ENCODE measurements at places on chromosomes 5 and 9.

- no peak for DNase-seq
Measured at GRCh38 chr9:35114840-35115628, 628 bp downstream of the ATOSB start.

- DNase-seq: no peak
Measured at GRCh38 chr5:27568811-27569210, 530.4 kb upstream of the CDH9 start.

DNA sequence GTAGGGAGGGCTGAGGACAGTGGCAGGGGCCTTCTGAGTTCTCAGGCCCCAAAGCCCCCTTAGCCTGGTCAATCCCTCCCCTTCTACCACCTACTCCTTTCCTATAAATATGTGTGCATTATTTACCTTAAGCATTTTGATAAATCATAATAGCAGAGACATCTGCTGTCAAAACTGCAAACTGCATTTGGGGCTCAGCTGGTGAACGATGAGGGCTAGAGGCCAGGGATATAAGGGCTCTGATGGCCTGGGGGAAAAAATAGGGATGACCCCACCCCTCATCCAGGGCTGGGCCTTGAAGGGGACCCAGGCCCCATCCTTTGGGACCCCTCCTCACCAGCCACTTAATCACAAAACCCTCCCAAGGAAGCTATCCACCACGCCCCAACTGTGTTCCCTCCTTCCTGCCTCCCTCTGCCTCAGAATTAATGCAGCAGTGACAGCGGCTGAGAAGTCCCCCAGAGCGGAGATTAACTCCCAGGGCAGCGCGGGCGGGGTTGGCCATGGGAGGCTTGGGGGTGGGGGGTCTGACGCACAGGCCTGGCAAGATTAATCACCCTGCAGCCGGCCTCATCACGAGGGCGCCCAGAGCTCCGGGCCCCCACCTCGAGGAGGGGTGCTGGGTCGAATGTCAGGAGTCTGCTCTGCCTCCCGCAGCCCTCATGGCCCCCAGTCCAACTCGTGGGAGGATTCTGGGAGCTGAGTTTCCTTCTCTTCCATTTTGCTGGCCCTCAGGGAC is 42.1 kb downstream of the CXXC5 start:
- no peak for DNase-seq

- DNase-seq: no peak
Measured at GRCh38 chr5:13115476-13115875, 829.0 kb downstream of the DNAH5 start.

GRCh38 chr5:133334796-133335639 is 277.3 kb downstream of the FSTL4 start:
- no peak for DNase-seq

GRCh38 chr5:103208460-103208859 is 50.1 kb upstream of the MACIR start:
- DNase-seq: no peak

DNA sequence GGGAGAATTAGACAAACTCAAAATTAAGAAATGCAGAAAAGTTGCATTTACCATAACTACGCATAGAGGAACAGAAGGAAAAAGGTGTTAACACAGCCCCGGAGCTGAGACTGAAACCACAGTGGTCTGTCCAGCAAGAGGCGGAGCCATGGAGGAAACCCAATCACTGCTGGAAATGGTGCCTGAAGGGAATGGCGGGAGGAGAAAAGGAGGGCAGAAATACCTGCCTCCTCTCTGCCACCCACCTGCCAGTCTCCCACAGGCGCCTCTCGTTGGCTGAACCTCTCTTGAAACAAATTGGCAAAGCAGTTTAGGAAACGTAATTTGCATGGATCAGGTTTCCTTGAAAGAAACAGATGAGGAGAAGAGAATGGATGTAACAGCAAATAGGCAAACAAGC is 9.7 kb upstream of the PRKACG start:
- no peak for DNase-seq

- DNase-seq: no peak
Measured at GRCh38 chr5:10253390-10253789, 3.3 kb downstream of the CCT5 start.

GRCh38 chr5:66989286-66989685 is 207.3 kb downstream of the CD180 start:
- no peak for DNase-seq

DNA sequence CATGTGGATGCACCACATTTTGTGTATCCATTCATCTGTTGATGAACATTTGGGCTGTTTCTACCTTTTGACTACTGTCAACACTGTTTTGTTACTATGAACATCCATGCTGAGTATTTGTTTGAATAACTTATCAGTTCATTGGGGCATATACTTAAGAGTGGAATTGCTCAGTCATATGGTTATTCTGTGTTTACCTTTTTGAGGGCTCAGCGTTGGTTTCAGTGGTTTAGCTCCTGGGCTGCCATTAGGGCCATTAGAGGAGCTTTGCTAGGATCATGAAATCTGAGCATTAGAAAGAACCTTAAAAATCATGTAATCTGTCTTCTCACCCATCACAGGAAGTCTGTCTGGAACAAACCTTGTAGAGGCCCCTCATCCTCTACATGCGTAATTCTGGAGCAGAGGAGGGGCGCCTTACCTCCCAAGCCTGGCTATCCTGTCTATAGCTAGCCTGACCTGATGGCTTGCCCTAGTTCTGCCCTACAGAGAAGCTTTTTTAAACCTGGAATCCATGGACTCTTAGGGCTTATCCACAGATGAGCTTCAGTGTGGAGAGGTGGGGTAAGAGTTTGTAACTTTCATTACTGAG is 92.9 kb downstream of the PDZD2 start:
- no peak for DNase-seq

- DNase-seq: no peak
Measured at GRCh38 chr5:69404659-69405330, 10.1 kb upstream of the MARVELD2 start.

DNA sequence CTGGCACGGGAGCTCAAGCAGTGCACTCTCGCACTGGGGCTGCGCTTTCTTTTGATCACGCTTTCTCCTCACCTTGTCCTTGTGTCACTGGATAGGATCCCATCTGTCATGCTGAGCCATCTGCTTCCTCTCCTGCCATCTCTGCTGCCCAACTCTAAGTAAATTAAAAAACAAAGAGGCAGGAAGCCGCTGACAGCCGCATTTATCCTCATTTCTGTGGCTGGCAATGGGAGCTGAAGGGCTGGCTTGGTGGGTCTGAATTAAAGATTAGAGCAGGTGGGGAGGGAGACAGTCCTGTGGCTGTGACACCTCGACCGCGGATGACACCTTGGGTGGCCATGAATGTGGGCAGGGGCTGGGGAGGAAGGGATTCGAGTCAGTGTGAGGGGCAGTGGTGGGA is 159.2 kb upstream of the ALDH1B1 start:
- DNase-seq: no peak

DNA sequence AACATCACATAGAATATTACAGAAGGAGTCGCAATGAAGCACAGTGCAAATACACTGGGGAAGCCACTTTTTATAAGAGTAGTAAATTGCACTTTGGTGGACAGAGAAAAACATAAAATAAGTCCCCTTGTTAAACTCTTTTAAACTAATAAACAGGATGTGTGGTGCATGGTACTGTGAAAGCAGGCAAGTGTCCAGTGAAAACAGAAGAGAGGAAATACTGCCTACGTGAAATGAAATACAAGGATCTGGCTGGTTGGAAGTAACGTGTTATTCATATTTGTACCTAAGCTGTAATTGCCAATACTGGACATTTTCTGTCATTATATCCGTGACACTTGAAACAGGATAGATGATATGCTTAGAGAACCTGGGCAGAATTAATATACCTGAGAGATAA is 191.9 kb upstream of the SLC27A6 start:
- DNase-seq: no peak

DNA sequence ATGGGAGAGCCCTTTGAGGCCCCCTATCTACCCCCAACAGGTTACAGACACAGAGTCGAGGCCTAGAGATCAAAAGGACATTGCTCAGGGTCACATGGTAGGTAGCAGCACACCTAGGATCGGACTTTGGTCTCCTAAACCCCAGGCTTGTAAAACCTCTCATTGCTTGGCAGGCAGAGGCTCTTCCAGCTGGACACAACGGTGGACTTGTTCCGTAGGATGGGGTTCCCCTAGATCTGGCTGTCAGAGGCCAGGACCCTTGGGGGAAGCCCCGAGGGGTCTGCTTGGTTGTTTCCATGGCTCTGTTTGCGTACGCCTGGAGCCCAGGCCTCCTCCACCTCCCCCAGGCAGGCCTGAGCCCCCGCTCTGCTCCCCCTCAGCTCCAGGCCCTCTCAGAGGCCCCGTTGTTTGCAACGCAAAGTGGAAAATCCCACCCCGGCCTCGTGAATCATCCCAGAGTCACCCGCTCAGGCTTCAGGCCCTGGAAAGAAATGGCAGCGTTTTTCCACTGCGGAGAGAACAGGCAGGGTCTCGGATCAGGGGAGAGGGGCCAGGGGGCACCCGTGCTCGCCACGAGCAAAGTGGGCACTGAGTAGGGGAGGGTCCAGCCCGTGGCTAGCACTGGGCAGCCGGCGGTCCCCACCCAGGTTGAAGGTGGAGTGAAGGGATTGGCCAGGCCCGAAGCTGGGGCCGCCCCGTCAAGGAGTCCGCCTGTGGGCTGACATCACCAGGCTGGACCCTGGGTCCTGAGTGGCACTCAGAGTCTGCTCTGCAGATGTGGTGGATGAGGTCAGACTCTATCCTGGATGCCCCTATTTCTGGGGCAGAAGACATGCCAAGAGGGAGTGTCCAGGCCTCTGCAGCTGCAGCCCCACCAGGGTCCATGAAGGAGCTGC is 19.8 kb downstream of the COL27A1 start:
- no peak for DNase-seq

DNA sequence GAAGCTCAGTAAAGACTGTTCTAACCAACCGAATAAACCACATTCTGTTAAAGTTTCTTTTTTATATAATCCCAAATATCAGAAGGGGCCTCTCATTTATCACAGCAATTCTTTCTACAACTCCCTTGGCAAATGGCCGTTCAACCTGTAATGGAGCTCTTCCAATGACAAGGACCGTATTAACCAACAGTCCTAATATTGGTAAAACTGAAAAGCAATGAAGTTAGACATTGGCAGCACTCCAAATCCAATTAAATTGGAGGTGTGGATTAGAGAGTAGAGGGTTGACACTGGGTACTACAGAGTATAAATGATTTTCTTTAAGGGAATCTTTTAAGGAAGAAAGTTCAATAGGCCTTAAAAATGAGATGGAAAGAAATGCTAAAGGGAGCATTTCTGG is 842 bp downstream of the TMED7 start:
- no peak for DNase-seq

DNA sequence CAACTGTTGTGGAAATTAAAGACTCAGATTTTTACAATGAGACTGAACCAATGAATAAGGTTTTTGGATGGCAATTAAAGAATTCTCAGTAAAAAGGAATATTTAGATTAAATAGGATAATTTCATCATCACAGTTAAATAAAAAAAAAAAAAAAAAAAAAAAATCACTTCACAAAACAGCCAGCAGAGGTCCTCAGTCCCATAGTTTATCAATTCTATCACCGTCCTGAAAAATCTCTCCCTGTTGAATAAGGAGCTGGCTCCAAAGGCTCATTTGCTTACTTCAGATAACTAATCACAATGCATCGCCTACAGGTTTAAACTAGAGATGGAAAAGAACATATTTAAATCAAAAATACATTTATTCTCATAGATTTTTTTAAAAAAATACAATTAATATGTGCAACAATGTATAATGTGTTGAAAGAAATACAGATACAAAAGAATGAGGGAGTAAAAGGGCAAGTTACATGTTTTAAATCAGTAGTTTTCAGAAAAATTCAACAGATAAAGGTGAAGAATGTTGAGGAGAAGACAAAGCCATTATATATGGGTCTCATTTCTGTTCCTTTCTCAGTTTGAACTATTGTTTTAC is 175.8 kb upstream of the CHD1 start:
- DNase-seq: no peak

DNA sequence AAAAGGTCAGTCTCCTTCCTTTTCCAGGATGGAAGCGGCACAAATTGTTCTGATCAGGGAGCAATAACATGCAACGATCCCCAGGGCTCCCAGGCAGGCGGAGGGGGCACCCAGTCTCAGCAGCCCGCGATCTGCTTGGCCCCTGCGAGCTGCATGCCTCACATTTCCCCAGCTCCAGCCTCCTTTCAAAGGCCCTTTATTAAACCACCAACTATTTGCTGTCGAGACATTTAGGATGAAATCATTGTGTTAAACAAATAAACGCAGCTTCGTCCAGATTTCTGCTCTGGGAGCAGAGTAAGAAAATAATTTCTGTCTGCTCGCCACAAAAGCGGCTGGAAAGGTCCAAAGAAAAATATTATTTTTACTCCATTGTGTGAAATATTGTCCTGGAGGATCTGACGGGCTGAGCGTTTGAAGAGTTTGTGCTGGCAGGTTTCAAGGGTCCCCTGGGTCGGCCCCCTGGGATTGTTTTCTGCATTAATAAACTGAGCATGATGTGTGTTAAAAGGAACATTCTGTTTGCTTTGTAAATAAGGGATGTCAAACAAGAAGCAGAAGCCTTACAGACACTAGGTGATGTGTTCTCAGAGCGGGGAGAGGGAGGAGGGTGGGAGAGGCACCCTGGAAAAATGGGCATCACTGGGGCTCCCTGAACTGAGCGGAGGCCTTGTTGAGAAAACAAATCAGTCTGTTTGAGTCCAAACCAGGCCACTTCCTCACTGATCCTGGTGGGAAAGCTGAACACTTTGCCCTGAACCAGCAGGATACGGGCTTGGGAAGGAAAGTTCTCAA is 110.1 kb downstream of the FOXD1 start:
- DNase-seq: no peak

GRCh38 chr5:97165726-97166125 is 17.3 kb downstream of the RIOK2 start:
- no peak for DNase-seq

DNA sequence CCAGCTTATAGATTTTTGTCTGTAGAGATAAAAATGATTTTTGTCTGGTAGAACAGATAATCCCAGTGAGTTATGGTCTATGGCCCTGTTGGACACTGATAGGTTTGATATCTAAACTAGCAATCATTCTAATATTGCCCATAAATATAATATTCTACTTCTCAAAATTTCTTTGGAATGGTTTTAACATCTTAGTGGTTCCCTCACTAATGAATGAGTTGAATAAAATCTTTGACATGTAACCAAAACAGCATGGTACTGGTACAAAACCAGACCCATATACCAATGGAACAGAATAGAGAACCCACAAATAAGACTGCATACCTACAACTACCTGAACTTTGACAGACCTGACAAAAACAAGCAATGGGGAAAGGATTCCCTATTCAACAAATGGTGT is 219.7 kb downstream of the SEC61B start:
- no peak for DNase-seq

- no peak for DNase-seq
Measured at GRCh38 chr5:179422213-179422855, 77.1 kb upstream of the ADAMTS2 start.

- DNase-seq: no peak
Measured at GRCh38 chr9:70003901-70004714, 39.5 kb upstream of the MAMDC2 start.

DNA sequence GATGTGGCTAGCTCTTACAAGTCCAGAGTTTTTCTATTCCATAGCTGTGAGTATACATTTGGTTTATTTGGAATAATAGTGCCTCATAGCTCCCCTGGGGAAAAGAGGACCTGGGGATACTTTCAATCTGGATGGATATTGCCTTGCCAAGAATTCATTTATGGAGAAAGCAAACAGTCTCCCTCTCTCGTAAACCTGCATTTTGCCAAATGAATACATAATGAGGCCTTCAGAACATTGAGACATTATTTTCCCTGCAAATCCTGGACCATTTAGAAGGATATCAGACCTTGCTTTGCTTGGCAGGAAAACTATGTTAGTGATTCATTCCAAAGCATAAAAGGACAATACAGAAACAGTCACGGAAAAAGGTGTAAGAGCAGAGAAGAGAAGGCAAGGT is 569.6 kb upstream of the BRINP1 start:
- no peak for DNase-seq
